ENCODE measurements at places on chromosomes 4 and X.

DNA sequence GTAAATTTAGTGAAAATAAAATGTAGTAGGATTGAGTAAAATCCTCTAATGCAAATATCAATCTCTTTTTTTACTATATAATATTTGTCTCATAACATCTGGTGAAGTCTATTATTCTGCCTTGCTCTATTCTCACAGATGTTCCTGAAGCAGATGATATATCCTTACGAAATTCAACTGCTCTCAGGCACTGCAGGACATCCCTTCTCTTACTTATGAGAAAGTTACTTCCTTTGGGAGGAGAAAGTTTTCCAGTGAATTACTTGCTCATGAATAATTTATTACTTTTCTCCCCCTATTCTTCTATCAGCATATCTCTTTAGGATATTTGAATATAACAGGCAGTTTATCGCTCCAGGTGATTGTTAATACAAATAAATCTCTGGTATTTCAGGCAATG, 75.6 kb upstream of the AGA start:
- DNase-seq: no peak

GRCh38 chr4:121150486-121150885, 13.6 kb downstream of the TNIP3 start:
- DNase-seq: no peak

DNA sequence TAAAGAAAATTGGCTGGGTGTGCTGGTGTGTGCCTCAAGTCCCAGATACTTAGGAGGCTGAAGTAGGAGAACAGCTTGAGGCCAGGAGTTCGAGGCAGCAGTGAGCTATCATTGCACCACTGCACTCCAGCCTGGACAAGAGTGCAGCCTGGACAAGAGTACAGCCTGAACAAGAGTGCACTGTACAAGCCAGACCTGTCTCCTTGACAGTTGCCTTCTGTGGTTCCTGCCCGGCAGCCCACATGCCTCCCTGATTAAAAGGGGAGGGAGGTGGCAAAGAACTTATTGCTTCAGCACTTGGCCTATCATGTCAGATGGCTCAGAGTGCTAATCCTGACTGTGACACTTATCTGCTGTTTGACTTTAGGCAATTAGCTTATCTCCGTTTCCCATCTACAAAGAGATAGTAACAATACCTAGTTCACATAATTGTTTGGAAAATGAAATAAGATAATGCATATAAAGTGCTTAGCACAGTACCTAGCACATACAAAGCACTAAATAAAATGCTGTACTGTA, 249.1 kb downstream of the DCLK2 start:
- DNase-seq: no peak

- no peak for DNase-seq
These were observed 127.1 kb downstream of the FBXO8 start for GRCh38 chr4:174156239-174156826.

DNA sequence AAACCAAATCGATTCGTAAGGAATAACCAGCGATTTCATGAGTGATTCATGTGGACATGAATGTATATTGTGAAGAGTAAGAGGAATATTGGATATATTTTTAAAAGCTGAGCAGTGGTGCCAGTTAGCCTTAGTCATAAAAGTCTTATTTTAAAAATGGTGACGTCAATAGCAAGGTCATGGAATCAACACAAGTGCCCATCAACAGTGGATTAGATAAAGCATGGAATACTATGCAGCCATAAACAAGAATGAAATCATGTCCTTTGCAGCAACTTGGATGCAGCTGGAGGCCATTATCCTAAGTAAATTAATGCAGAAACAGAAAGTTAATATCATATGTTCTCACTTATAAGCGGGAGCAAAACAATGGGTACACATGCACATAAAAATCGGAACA, 89.0 kb upstream of the STOX2 start:
- DNase-seq: no peak

DNA sequence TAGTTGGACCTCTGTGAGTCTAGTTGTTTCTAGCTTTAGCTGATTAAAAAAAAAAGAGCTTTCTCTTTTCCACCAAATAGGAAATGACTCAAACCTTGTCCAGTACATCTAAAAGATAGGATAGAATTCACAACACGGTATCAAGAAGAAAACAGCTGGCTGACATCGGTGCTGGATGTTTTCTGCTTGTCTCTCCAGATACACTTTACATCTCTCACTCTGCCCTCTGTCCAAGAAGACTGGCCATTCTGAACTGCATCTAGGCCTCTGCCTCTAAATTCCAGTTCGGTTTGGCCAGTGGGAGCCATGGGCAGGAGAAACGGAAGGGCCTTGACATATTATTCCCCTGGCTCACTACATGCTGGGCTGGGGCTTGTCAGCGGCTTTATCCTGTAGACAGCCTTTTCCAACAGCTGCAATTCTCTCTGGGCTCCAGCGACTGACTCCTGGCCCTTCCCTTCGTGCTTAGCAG, 57.3 kb upstream of the SHISA3 start:
- no peak for DNase-seq

GRCh38 chrX:15055146-15055930, 182.1 kb downstream of the MOSPD2 start:
- DNase-seq: no peak

DNA sequence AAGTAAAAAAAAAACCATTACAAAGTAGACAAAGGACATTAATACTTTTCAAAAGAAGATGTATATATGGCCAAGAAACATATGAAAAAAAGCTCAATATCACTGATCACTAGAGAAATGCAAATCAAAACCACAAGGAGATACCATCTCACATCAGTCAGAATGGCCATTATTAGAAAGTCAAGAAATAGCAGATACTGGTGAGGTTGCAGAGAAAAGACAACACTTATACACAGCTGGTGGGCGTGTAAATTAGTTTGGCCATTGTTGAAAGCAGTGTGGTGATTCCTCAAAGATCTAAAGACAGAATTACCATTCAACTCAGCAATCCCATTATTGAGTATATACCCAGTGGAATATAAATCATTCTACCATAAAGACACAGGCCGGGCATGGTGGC, 39.3 kb downstream of the TASL start:
- DNase-seq: no peak

- DNase-seq: no peak
These were observed 7.0 kb downstream of the ACOT9 start for GRCh38 chrX:23736030-23736429.
